ENCODE measurements at places on chromosomes 16 and 17.

DNA sequence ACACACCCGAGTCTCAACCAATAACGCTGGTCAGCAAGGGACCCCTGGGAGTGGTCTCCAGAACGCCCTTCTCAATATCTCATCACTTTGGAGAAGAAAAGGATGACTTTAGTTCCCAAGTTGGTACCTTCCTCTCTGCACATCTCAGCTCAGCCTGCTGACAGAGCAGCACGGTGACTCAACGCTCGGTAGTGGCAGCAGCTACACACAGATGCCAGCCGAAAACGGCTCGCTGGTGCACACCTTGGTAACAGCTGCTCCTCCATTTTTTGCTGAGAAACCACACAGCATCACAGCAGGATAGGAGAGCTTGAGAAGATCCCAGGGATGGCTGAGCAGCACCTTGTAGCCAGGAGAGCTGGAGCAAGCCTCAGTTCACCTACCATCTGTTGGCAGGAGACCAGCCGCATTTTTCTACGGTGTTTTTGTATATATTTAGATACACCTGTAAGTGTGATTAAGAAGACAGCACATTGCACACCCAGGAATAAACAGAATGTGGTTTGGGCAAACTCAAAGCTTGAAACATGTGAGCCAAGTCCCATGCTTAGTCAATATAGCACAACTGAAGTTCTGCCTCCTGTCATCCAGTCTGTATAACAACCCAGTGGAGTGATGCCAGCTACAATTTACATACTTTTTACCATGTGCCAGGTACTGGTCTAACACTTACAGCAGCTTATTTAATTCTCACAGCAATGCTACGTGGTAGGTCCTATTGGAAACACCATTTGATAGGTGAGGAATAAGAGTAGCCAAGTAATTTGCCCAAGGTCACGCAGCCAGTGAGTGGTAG is 83.8 kb upstream of the ERCC4 start:
- DNase-seq, result no peak

DNA sequence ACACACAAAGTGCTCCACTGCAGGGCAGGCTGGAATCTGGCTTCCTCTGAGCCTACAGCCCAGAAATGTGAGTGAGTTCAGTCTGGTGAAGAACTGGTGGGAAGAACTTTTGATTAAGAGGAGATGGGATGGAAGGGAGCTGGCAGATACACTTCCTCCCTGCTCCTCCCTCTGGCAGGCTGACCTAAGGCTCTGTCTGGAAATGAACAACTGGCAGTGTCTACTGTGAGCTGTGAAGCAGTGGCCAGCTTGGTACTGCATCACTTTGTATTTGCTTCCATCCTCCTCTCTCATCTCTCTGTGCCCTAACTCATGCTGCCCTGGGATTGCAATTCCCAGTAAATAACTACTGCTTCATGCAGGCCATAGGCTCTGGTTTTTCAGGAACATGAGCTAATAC is 45.6 kb downstream of the MAF start:
- DNase-seq, result no peak

- DNase-seq, result no peak
Measured at GRCh38 chr17:29591146-29591736, 1.7 kb upstream of the ANKRD13B start.

GRCh38 chr17:82961366-82962162 is 117.8 kb upstream of the METRNL start:
- no peak for DNase-seq

GRCh38 chr17:13973960-13974651 is 95.2 kb upstream of the COX10 start:
- no peak for DNase-seq

DNA sequence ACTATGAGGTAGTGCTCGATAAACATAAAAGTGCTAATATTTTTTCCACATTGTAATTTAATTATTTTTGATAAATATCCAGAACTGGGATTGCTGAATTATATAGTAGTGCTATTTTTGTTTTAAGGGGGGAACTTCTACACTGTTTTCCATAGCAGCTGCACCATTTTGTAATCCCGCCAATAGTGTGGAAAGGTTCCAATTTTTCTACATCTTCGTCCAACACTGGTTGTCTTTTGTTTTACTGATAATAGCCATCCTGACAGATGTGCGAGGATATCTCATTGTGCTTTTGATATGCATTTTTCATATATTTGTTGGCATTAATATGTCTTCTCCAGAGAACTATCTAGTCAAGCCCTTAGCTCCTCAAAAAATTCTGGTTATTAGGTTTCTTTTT is 259.6 kb upstream of the KCNJ16 start:
- no peak for DNase-seq

- no peak for DNase-seq
Measured at GRCh38 chr16:22139008-22139407, 23.3 kb upstream of the SDR42E2 start.

- DNase-seq, result no peak
Measured at GRCh38 chr16:72309001-72309400, 137.0 kb upstream of the PMFBP1 start.

Measured in stimulated activated CD4-positive, alpha-beta T cell treated with anti-CD3 and anti-CD28 coated beads, Interleukin-1b, Interleukin-23, amount 100 ng/mL, for 24 hours (primary cell).